IMR-90 (cell line): ENCODE measurements at places on chromosomes 4 and X. TPM values are rescaled to one million over a fixed set of nuclear protein-coding genes. Genes with fewer than 3 reads are reported as not detected.

- no peak overlapping the region for H3K4me3 ChIP-seq
- no peaks in the 10 kb centered on the region for H3K4me1 ChIP-seq
- H3K27me3 ChIP-seq: no peaks in the 10 kb centered on the region
- no peak for DNase-seq
- H3K27ac ChIP-seq: no peak overlapping the region
Observed at GRCh38 chr4:22090661-22091351, 142.2 kb upstream of the KCNIP4 start.

GRCh38 chr4:7343950-7344349, 90.8 kb downstream of the PSAPL1 start:
- H3K4me3 ChIP-seq: no peak overlapping the region
- peaks cover 13% of the 10 kb centered on the region for H3K27me3 ChIP-seq
- no peak for DNase-seq
- H3K36me3 ChIP-seq: no peaks in the 10 kb centered on the region
- no peaks in the 10 kb centered on the region for H3K4me1 ChIP-seq

DNA sequence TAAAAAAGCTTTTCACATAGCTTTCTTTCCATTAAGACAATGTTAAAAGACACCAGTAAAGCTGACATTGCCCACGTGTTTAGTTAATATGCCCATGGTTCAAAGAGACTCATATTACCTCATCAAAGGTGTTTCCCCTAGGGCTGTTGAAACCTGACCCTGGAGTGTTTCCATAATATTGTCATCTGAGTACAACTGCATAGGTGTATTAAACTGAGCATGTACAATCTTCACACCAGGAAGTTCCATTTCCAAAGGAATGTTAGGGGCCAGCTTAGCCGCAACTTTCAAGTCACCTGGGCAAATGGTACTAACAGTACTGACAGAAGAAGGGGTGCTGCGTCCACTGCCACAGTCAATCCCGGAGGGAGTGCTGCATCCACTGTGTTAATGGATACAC, 27.1 kb downstream of the PDLIM3 start:
- H3K4me3 ChIP-seq: no peak overlapping the region
- peaks cover 8% of the 10 kb centered on the region for H3K4me1 ChIP-seq

GRCh38 chr4:72031868-72032608, at the start of gene NPFFR2:
Gene NPFFR2 (plus strand): TSS chr4:72032000. CDS start chr4:72128592, 96,592 bp downstream.
- peaks cover 7% of the 10 kb centered on the region for H3K27me3 ChIP-seq
- no peaks in the 10 kb centered on the region for H3K36me3 ChIP-seq
- no peak within 1 kb of the TSS for H3K4me3 ChIP-seq
- no peaks in the 10 kb centered on the region for H3K4me1 ChIP-seq
- no peak within 1 kb of the TSS for H3K27ac ChIP-seq

- H3K36me3 ChIP-seq: no peaks in the 10 kb centered on the region
- no peaks in the 10 kb centered on the region for H3K27me3 ChIP-seq
- H3K4me1 ChIP-seq: no peaks in the 10 kb centered on the region
- H3K27ac ChIP-seq: no peak overlapping the region
- no peak overlapping the region for H3K4me3 ChIP-seq
Observed at GRCh38 chr4:66943112-66943511, 602.2 kb downstream of the CENPC start.

Gene FAM47E
- total RNA-seq: under 0.01 TPM in 1 of 2 replicates, not detected in the other

Gene IL21
- not detected in 2 replicates for total RNA-seq

Gene PROM1
- not detected in 2 replicates for total RNA-seq
